ENCODE measurements at places on chromosomes 6 and 20.

DNA sequence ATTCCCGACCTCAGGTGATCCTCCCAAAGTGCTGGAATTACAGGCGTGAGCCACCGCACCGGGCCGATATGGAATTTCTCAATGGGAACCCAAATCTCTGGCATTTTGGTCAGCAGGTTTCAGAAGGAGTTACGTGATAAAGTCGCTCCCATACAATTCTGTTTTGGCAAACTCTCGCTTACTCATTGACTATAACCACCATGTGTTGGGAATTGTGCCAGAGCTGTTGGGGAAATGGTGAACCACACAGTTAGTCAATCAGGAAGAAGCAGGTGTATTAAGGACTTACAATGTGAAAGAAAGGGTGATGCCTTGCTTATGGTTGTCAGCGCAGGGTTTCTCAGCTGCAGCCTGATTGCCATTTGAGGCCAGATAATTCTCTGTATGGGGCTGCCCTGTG, 410.5 kb downstream of the QKI start:
- DNase-seq, result peak; percentile 94

DNA sequence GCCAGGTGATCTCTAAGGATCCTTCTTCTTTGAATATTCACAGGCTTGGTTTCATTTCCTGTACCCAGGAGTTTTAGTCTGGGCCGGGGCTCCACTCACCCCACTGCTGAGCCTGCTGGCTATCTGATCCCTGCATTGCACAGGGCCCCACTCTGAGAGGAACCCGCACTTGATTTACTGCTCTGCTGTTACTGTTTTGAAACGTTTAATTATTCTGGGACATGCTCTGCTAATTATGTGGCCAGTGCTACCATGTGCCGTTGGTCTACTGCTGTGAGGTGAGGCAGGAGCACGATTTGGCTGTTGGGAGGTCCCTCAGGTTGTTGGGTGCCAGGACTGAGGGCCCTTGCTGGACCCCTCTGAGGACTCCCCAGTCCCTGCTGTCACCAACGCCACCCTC, 108.7 kb upstream of the SIRPA start:
- no peak for DNase-seq

- DNase-seq, result peak; percentile 56
Measured at GRCh38 chr6:147738516-147739162, 230.1 kb downstream of the SAMD5 start.

DNA sequence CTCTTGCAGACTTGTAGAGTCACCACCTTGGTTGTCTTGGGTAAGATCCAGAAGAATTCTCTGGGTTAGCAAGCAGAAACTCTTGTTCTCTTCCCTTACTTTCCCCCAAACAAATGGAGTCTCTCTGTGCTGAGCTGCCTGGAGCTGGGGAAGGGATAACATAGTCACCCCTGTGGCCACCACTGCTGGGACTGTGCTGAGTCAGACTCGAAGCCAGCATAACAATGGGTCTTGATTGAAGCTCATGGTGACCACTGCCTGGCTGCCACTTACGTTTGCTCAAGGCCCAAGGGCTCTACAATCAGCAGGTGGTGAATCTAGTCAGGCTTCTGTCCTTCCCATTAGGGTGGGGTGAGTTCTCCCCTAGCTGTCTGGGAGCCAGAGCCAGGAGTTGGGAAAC, 15.4 kb upstream of the ERVFRD-1 start:
- peak; percentile 65 for DNase-seq

GRCh38 chr6:63897459-63897858, 261.9 kb downstream of the PHF3 start:
- peak; percentile 71 for DNase-seq

DNA sequence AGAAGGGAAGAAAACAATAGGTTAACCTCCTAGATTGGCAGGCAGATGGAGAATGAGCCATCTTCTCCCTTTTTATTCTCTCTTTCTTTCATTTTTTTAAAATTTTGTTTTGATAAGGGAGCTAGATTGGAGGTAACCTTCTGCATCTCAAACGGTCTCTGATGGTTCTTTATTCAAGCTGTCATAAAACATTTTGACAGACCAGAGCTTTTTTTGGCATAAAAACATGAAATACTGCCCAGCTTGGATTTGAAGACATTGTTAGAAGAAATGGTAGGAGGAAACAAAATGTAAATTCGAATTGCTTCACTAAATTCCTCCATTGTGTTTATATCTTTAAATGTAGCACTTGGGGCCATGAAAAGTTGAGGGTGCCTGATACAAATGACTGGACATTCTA, 158.5 kb downstream of the EPHA7 start:
- no peak for DNase-seq

DNA sequence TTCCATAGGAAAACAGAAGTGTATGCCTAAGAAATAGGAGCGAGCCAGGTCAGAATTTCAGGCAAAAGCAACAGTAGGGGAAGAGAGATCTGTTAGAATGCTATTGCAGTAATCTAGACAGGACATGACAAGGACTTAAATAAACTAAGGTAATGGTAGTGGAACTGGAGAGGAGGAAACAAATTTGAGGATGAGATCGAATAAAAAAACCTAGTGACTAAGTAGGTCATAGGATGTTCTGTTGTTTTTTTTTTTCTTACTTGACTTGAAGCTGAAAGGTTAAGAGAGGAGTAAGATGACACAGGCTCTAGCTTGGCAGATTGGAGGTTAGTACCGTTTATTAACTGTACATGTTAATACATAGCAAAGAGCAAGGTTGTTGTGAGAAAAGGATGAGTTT, 28.6 kb downstream of the ORC3 start:
- DNase-seq, result no peak

- DNase-seq, result no peak
Measured at GRCh38 chr6:157830354-157831017, 7.4 kb downstream of the SNX9 start.

DNA sequence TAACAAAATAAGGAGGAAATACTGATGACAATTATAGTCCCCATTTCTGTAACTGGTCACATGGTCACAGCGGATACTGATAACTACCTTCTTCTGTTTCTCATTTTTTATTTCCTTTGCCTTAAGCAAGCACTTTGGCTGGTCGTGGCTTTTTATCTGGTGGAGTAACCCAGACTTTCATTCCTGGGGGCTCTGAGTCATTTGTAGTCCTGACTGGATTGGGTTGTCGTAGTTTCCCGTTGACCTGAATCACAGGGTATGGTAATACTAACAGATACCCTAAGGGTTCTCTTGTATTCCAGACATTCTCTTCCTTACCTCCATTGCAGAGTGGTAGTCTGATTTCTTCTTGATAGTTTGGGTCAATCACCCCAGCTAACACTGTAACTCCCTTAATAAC, 500.3 kb upstream of the ADGRB3 start:
- no peak for DNase-seq

DNA sequence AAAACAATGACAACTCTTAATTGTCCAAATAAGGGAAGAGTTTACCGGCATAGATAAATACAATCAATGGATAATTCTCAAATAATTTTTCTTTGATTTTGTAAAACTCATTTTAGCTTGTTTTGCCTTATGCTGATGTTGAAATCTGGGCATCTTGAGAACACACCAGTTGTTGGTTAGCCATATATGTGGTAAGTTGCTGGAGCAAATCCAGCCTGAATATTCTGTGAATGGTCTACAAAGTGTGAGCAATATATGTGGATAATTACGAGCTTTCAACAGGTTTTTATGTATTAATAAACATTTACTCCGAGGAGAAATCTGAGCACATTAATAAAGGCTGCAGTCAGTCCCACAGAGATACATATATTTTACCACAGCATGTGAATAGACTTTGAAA, 423.6 kb downstream of the BCKDHB start:
- no peak for DNase-seq

- DNase-seq, result peak; percentile 49
Measured at GRCh38 chr6:92879526-92879925, 539.8 kb downstream of the EPHA7 start.
